ENCODE measurements at places on chromosomes 7 and 10.
A peak's percentile ranks its signal among the peaks of the same experiment; 100 is the strongest.

DNA sequence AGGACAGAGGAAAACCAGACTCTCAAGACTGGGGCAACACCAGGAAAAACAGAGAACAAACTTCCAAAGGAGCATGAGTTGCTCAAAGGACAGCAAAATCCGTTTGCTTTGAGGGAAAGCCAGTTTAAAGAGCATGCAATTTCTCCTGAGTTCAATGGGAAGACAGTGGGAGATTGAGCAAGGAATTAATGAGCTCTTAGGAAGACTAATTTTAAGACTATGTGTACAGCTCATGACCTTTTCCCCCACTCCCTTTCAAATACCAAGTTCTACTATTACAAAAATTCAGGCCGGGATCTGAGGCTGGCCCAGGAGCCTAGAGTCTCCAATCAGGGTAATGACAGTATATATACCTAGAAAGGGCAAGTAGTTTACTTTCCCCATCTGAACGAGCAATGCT is 79.2 kb downstream of the EPDR1 start:
- DNase-seq: no peak

GRCh38 chr7:111532625-111533024 is 29.7 kb downstream of the IMMP2L start:
- DNase-seq: no peak

- DNase-seq: peak; percentile 64
Observed at GRCh38 chr7:37732253-37732652, 48.7 kb downstream of the GPR141 start.

DNA sequence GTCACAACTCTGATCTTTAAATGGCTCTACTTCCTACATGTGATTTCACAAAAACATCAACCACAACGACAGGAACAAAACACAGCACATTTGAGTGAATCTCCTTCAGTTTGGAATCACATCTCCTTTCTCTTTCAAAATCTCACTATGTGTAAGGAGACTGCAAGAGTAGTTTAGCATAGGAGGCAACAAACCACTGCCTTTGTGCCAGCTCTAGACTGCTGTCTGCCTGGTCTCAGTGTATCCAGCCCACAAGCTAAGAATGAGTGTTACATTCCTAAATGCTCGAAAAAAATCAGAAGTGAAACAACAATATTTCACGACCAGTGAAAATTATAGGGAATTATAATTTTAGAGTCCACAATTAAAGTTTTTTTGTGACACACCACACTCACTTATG is 217.0 kb upstream of the STEAP4 start:
- no peak for DNase-seq

- DNase-seq: no peak
Observed at GRCh38 chr10:75398692-75399460, 2.7 kb downstream of the ZNF503 start.

DNA sequence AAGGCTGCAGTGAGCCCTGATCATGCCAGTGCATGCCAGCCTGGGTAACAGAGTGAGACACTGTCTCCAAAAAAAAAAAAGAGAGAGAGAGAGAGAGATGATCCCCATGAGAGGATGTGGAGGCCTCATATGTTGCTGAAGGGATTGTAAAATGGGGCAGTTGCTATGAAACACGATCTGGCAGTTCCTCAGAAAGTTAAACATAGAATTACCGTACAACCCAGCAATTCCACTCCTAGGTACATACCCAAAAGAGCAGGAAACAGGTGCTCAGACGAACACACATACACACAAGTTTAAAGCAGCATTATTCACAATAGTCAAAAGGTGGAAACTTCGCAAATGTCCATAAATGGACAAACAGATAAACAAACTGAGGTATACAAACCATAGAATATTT is 27.4 kb upstream of the CYTH3 start:
- DNase-seq: no peak

GRCh38 chr7:149707448-149707886 is 65.9 kb downstream of the ZNF467 start:
- DNase-seq: no peak

DNA sequence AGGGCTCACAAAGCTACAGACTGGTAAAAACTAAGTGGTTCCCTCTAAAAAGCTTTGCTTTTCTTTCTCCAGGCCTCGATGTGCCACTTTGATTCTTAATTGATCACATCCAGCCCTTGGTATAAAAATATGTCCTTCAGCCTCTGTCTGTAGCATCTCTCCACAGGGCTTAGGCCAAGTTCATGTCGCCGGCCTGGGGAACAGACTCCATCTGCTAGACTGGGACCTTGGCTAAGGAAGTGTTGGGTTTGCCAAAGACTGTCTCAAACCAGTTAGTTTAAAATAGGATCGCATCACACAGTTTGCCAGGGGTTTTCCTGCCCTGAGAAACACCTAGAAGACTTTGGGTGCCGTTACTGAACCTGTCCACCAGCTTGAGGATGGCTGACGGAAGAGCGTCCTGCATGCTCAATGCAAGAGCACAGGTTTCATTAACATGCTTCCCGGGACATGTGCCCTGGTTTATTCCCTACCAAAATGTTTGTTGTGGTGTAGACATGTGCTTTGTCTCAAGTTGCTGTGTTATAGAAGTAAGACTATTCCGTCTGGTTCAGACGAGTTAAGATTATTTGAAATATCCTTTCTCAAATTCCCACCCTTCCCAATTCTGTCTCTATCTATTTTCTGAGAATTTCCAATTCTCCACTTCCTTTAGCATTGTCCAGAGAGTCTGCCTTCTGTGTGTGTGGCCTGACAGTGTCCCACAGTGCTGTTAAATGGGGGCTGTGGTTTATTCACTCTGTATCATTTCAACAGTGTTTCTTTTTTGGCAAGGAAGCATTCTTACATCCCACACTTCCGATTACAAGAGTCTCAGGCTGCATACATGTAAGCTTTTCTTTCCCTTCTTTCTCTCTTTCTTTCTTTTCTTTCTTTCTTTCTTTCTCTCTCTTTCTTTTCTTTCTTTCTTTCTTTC is 334.7 kb downstream of the INHBA start:
- no peak for DNase-seq
